Left renal pelvis (tissue), 4 donors: ENCODE measurements at places on chromosomes 12 and 14. TPM values are rescaled to one million over a fixed set of nuclear protein-coding genes. Genes with fewer than 3 reads are reported as not detected.
A peak's percentile ranks its signal among the peaks of the same experiment; 100 is the strongest.

Gene CPNE8
- polyA plus RNA-seq, result 7.6 TPM

Gene GPATCH2L
- polyA plus RNA-seq, result 37.2 TPM

Gene PAPLN
- 23.7 TPM for polyA plus RNA-seq

Gene KRT71
- not detected for polyA plus RNA-seq

Gene CIDEB
- 20.2 TPM for polyA plus RNA-seq

Gene TCL1B
- not detected for polyA plus RNA-seq

DNA sequence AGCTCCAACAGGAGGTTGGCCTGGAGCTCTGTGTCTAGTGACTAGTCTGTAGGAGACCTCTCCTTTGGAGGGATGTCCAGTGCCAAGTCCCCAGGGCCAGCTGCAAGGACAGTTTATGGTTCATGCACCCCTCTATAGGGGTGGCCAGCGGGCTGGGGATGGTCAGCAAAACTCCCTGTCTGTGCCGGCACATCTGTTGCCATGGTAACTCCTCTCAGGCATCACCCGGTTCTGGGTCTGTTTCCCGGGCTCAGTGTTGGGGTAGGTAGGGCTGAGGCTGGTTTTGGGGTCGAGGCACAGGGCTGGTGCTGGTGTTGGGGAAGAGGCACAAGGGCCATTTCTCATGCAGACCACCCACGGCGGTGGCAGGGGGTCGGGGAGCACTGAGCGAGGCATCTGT lies 196.8 kb downstream of the RBM19 start:
- DNase-seq, result no peak

GRCh38 chr14:39680777-39681176 lies 248.5 kb upstream of the FBXO33 start:
- DNase-seq, result no peak

DNA sequence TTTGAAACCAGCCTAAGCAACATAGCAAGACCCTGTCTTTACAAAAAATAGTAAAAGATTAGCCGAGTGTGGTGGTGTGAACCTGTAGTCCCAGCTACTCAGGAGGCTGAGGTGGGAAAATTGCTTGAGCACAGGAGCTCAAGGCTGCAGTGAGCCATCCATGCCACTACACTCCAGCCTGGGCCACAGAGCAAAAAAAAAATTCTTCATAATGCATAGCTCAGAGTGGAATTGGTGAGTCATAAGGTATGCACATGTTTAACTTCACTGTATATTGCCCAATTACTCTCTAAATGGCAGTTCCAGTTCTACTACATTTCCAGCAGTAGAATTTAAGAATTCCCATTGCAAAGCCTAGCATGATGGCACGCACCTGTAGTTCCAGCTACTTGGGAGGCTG lies 26.8 kb upstream of the CLIP1 start:
- DNase-seq, result no peak

GRCh38 chr12:123150275-123150743 lies 581 bp downstream of the PITPNM2 start:
- no peak for DNase-seq

- no peak for DNase-seq
Measured at GRCh38 chr12:57535764-57536596, 11.0 kb downstream of the DCTN2 start.

DNA sequence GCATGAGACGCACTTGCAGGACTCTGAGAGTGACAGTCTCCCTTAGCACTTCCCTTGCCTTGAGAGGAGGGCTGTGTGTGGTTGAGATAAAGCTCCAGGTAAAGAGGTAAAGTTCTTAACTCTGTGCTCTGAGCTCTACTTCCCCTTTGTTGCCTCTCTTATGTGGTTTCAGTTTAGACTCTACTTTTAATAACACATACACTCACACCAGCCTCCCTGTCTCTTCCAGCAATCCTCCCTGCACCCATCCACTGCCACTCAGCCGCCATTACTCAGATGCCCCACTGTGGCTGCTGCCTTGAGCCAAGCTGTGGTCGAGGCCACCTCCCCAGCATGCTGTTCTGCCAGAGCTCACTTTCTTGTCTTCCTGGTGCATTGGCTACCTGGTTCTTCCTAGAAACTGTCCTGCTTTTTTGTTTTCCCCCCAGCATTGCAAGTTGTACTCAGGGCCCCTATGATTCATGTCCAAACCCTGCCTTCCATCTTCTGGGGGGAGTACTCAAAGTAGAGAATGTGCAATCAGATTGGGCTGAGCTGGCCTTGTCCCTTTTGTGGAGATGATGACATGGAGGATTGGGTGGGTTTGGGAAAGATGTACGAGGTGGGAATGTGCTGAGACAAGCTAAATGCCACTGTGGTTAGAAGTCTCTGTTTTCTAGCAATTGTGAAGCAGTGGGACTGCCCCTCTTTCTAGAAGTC lies 115.5 kb upstream of the PARP11 start:
- DNase-seq, result no peak

GRCh38 chr14:30339311-30339901 lies 219.6 kb upstream of the G2E3 start:
- no peak for DNase-seq

- peak; percentile 27 for DNase-seq
Measured at GRCh38 chr14:39491134-39491571, 58.9 kb upstream of the FBXO33 start.

GRCh38 chr12:14779834-14780233 lies 23.4 kb downstream of the WBP11 start:
- DNase-seq, result no peak

DNA sequence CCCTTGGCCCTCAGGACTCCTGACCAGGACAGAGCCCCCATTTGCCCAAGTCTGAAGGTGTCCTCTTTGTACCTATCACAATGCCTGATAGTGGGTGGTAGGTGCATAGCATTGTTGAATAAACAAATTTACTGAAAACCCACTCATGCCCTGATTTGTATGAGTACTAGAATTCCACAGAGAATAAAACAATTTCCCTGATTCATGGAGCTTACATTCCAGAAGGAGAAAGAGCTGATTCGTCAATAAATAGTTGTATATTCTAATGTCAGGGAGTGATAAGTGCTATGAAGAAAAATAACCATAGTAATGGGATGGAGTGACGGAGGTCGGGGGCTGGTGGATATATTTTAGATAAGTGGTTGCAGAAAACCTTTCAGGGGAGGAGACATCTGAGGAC lies 117.0 kb downstream of the SRGAP1 start:
- no peak for DNase-seq

DNA sequence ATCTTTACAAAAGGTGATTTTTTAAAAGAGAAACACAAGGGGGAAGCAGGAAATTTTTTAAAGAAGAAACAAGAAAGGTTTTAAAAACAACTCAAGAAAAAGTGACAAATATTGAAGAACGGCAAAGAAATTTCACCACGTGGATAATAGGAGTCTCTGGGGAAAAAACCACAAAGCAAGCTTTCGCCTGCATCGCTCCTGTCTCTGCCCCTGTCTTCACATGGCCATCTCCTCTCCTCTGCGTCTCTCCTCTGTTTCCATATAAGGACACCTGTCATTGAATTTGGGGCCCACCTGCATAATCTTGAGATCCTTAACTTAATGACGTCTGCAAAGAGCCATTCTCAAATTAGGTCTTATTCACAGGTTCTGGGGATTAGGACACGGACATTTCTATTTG lies 175.8 kb downstream of the ETV6 start:
- no peak for DNase-seq

DNA sequence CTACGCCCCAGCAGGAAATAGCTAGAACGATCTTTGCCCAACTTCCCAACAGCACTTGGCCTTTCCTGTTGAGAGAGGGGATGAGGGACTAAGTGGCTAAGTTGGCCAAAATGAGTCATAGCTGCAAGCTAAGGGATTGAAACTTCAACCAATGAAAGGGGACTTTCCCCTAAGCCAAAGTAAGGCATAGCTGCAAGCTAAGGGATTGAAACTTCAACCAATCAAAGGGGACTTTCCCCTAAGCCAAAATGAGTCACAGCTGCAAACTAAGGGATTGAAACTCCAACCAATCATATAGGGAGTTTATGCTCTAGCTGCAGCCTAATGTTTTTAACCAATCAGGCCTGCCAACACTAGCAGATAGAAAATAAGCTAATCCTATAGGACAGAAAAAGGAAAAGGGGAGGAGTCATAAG lies 100.5 kb upstream of the SSTR1 start:
- DNase-seq, result no peak
